Mesothelial cell of epicardium (in vitro differentiated cells): ENCODE measurements at places on chromosomes 13 and 19. TPM values are rescaled to one million over a fixed set of nuclear protein-coding genes. Genes with fewer than 3 reads are reported as not detected.

PEAK3 gene
- 0.11 TPM in 1 of 3 replicates, not detected in the others for total RNA-seq

SERPINE3 gene
- total RNA-seq, result 0.22 to 0.31 TPM in 2 of 3 replicates, not detected in the other

KCNN4 gene
- total RNA-seq, result 5.4 to 6.4 TPM (median 6.1 TPM) in 3 replicates

DNA sequence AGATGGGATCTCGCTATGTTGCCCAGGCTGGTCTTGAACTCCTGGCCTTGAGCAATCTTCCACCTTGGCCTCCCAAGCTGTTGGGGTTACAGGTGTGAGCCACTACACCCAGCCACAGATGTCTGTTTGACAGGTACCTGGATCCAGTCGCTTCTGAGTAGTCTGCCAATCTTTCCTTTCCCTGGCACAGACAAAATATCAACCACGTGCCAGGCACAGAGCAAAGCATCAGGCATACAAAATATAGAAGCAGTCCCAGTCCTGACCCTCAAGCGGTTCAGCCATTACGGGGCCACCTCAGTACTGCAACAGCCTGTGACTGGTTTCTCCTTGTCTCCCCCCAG, 3.8 kb downstream of the ELAVL1 start:
- DNase-seq, result no peak

DNA sequence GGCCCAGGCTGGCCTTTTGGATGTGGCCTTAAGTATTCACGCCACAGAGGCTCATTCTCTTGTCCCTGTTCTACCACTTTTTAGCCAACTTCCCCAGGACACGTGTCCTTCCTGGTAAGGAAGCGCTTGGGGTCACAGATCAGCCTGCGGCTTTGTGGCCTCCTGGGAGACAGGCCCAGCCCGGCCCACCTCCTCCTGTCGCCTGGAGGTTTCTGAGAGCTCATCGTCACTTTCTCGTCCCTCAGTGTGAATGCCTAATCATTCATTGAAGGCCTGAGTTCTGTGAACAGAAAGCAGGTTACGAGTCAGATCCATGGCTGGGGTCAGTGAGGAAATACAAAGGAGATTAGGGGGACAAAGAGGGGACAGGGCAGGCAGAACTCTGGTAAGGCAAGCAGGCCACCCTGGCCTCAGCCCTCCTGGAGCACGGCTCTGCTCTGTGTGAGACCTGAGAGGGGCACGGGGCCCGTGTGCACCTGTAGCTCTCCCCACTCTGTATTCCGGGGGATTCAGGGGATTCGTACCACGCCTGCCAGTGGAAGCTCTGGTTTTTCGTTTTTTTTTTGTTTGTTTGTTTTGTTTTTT, 38.6 kb upstream of the TSHZ3 start:
- no peak for DNase-seq

GRCh38 chr13:106357198-106357597, 178.3 kb downstream of the EFNB2 start:
- DNase-seq, result no peak

DNA sequence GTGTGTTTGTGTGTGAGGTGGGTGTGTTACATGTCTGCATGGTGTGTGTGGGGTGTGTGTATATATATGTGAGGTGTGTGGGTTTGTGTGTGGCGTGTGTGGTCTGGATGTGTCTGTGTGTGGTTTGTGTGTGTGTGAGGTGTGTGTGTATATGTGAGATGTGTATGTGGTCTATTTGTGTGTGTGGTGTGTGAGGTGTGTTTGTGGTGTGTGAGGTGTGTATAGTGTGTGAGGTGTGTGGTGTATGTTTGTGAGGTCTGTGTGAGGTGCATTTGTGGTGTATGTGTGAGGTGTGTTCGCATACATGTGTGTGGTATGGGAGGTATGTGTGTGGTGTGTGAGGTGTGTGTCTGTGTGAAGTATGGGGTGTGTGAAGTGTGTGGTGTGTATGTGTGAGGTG, 12.5 kb upstream of the TNFRSF19 start:
- DNase-seq, result no peak

DNA sequence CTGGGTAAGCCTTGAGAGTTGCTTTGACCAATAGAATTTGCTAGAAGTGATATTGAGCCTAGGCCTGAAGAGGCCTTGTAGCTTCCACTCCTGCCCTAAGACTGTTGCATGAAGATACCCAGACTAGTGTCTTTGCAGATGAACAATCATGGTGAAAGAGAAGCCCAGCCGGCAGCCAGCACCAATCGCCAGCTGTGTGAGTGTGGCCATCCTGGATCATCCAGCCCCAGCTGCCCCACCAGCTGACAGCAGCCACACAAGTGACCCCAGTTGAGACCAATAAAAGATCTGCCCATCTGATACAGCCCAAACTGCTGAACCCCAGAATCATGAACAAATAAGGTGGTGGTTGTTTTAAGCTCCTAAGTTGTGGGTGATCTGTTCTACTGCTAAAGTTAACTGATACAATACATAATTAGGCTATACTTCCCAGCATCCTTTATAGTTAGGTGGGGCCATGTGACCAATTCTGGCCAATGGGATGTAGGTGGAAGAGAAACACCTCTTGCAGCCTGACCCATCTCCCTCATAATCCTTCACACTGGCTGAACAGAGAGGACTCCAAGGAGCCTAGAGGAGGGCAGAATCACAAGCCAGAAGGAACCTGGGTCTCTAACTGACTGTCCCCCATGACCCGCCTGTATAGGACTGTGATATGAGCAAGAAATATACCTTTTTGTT, 9.4 kb upstream of the ZNF428 start:
- DNase-seq, result no peak

DNA sequence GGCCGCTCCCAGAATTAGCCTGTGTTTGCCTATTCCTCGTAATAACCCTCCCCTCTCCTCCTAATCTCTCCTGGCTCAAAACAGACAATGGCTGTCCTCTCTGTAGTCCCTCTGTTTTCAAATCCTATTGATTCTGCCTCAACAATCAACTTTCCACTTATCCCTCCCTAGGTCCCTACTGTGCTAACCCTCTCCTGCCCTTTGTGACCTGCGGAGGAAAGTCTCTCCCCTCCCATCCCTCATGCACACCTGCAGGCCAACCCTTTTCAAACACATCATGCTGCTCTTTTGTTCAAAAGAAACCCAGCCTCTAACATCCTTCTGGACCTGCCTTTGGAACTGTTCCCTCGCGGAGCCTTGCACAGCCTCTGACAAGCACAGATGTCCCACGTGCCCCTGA, 37.3 kb downstream of the CILP2 start:
- no peak for DNase-seq
